ENCODE measurements at places on chromosomes 11 and 22. TPM values are rescaled to one million over a fixed set of nuclear protein-coding genes. Genes with fewer than 3 reads are reported as not detected.

DNA sequence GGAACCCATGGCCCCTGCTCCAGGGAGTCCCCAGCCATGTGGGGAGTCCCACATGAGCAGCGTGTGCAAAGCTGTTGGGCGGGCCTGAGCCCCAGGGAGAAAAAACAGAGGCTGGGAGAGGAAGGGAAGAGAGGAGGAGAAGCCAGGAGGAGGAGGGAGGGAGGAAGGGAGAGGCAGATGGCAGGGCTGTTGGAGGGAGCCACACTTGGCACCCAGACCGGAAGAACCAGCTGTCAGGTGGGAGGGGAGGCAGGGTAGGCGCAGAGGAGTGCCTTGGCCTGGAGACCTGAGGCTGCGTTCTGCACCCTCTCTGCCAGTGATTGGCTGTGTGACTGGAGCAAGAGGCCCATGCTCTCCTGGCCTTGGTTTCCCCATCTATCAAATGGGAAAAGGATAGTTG lies 6.7 kb downstream of the SYNGR1 start:
- H3K4me3 ChIP-seq: no peak overlapping the region
- no peaks in the 10 kb centered on the region for H3K4me1 ChIP-seq

GRCh38 chr11:105781807-105782206 lies 171.9 kb downstream of the GRIA4 start:
- no peak overlapping the region for H3K4me3 ChIP-seq
- H3K36me3 ChIP-seq: no peaks in the 10 kb centered on the region
- H3K27me3 ChIP-seq: no peaks in the 10 kb centered on the region
- H3K27ac ChIP-seq: no peak overlapping the region
- H3K4me1 ChIP-seq: no peaks in the 10 kb centered on the region
- DNase-seq: no peak

- H3K4me3 ChIP-seq: no peak overlapping the region
- H3K4me1 ChIP-seq: peaks cover 8% of the 10 kb centered on the region
- H3K27me3 ChIP-seq: peaks cover 5% of the 10 kb centered on the region
- H3K27ac ChIP-seq: no peak overlapping the region
- no peak for DNase-seq
Observed at GRCh38 chr22:18032455-18033101, 8.2 kb upstream of the MICAL3 start.

The SLCO2B1 gene
- total RNA-seq: 204 TPM

DNA sequence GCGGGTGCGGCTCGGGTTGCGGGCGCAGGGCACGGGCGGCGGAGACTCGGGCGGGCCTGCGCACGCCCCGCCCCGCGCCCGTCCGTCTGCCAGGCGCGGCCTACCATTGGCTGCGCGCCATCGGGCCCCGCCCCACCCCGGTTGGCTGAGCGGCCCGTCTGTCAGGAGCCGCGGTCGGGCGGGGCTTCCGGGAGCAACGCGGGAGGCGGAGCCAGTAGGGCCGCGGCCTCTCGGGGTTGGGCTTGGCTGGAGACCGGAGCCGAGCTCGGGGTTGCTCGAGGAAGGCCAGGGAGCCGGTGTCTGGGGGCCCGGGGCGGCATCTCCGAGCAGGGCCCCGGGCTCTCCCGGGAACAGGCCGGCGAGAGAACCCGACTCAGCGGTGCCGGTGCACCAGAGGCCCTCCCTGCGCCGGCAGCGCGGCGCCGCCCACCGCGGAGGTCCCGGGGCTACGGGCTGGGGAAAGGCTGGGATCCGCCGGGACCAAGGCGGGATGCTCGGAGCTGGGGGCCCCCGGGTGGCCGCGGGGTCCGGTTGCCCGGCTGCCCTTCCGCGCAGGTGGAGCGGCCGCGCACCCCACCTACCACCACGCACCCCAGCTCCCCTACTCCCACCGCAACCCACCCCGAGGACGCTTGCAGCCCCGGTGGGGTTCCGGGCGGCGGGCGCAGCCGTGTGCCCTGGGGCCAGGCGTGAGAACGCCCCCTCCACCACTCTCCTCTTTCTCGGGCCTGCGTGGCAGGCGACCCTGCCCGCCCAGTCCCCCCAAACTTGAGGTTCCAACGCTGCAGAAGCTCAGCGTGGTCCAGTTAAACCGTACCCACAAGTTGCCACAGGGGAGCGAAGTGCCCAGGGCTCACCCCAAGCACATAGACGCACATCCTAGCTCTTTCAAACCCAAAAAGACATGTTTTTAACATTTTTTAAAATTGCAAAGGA lies at the start of gene HRAS:
Gene HRAS (minus strand): TSS at position 58 of the 936 bp plus-strand sequence.
- H3K4me1 ChIP-seq: peaks cover 31% of the 10 kb centered on the region
- H3K36me3 ChIP-seq: peaks cover 27% of the 10 kb centered on the region
- H3K4me3 ChIP-seq: peak within 1 kb of the TSS; percentile 92
- peak within 1 kb of the TSS; percentile 84 for H3K27ac ChIP-seq
- no peaks in the 10 kb centered on the region for H3K27me3 ChIP-seq
